ENCODE measurements at places on chromosomes 6 and 20.

GRCh38 chr6:55957961-55958422, 82.6 kb upstream of the BMP5 start:
- DNase-seq = no peak

DNA sequence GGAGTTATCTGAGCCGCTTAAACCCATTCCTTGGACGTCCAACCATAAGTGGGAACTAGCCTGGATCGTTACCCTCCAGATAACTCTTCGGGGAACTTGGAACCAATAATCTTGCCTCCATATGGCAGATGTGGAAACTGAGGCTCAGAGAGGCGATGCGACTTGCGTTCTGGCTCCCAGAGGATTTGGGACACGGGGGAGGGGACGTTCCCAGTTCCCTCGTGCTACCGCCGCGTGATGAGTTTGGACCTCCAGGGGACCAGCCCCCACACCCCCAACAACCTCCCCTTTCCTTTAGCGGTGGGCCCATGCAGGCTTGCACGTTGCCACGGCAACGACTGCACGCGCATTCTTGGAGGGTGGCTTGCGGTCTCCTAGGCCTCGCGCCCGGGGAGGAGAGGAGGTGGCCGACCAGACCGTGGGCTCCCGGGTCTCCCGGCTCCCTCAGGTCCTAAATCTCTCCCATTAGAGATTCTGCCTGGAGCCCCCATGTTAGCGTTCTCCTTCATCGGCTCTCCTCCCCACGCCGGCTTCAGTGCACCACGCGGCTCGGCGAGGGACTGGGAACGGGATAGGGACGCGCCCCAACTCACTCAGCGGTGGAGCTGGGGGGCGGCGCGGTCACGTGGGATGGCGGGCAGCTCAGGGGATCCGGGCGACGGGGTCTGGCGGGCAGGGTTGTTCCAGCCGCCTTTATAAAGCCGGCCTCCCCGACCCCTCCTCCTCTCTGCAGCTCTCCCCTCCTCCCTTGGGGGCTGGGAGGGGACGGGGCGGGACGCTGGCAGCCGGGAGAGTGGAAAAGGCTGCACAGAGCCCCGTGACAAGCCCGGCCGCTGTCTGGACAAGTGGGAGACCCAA, at the start of gene PLTP:
TSS of gene PLTP (minus strand) at position 670 of the 858 bp plus-strand sequence. CDS start 703 bp downstream, outside the sequence.
- no peak for DNase-seq

- DNase-seq = no peak
Observed at GRCh38 chr6:2179241-2179640, 66.2 kb downstream of the GMDS start.

DNA sequence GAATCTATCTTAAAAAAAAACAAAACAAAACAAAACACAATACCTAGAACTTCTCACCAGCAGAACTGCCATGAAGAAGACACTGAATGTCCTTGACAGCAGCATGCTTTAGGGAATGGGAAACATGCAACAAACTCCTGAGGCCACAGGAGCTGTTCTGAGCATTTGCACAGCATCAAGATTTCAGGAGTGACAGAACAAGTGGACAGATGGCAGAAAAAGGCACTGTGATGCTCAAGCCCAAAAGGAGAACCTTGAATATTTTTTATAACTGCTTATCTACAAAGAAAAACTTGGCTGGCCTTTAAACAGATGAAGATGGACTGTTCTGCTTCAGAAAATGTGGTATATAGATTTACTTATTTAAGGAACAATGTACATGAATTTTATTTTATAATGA, 158.9 kb downstream of the RALGAPA2 start:
- no peak for DNase-seq

- no peak for DNase-seq
Observed at GRCh38 chr6:17940151-17940792, 47.2 kb downstream of the KIF13A start.

DNA sequence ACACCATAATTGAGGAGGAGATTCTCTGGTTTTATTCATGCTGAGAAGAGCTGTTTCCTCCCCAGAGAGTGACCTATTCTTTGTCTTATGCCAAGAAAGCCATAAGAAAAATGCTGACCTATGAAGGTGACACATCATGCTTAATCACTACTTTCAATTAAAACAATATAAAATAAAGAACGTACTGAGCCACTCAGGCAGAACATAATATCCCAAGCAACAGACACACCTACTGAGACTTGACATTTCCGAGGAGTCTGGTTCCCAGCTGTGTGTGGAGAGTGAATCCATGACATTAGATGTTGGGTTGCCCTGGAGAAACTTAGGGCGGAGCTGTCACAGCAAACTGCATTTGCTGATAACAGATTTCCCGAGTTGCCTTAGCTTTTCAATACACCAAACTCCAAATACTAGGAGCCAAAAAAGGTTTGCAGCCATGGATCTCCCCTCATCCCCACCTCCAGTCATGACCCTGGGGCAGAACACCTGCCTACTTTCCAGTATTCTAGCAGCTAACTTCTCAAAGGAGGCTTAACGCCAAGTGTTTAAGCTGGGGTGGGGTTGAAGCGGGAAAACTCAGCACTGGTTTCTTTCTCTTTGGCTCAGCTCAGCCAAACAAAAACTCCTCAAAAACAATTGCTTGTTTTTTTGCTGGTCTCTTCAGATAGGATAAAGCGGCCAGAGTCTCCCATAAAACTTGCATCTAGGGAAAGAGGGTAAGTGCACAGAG, 92.2 kb downstream of the BACH2 start:
- DNase-seq = no peak

DNA sequence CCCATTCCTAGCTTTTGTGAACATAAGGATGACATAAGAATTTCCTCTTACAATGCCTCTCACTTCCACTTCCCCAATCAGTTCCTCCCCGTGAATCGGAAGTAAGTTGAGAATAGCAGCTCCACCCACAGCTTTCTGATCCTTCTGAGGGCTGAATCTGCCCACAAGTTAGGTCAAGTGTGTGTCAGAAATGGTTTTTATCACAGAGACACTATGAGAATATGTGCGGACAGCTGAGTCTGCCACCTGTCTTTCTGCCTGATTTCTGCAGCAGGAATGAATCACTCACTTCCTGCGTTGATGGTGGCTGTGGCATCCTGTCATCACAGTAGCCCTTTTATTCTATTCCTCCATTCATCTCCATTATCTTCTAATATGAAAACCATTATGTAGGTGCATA, 70.2 kb downstream of the RIN2 start:
- no peak for DNase-seq

GRCh38 chr20:58308290-58308679, 1.2 kb upstream of the RAB22A start:
- no peak for DNase-seq

- no peak for DNase-seq
Observed at GRCh38 chr6:4587171-4587570, 189.0 kb upstream of the CDYL start.

- no peak for DNase-seq
Observed at GRCh38 chr6:99305021-99305554, 44.4 kb downstream of the FAXC start.

- no peak for DNase-seq
Observed at GRCh38 chr6:55290736-55291135, 36.5 kb upstream of the GFRAL start.

DNA sequence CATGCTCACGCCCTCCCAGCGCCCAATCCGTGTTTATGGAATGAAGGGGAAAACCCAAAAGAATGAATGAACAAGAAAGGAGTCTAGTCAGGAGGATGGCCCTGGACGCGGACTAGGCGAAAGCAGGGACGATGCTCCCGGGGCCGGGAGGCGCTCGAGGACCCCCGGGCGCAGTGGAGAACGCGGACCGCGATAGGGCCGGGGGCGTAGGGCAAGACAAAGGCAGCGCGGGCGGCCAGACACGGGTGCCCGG, 758 bp downstream of the GCLC start:
- no peak for DNase-seq

- no peak for DNase-seq
Observed at GRCh38 chr20:22370137-22370536, 214.2 kb downstream of the FOXA2 start.
